Fibroblast of skin of left quadriceps (primary cell): ENCODE measurements at places on chromosomes 2 and 18.

GRCh38 chr2:9658972-9659371 is 28.2 kb upstream of the YWHAQ start:
- no peak for DNase-seq

GRCh38 chr2:85401844-85402243 is 8.3 kb downstream of the CAPG start:
- DNase-seq: no peak

GRCh38 chr2:102634831-102635241 is 15.5 kb downstream of the SLC9A2 start:
- no peak for DNase-seq

DNA sequence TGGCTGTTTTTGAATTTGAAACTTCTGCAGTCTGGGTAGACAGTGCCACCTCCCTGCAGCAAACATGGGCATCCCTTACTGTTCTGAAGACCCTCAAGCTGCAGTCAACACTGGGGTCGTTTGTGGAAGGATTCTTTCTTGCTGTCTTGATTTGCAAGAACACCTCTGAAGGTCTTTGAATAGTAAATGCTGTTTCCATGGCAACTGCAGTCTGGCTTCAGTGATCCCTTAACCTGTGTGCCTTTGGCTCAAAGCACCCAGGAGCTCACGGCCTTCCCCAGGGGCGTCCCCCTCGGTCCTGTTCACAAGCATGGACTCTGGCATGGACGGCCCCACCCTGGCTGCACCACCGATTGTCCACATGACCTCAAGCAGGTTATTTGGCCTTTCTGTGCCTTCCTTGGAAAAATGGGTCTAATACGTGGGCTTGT is 38.3 kb downstream of the LRRFIP1 start:
- no peak for DNase-seq

- no peak for DNase-seq
These were observed 17.7 kb downstream of the TUBB6 start for GRCh38 chr18:12325726-12326245.

- DNase-seq: no peak
These were observed 129.0 kb upstream of the MYCN start for GRCh38 chr2:15811367-15811766.

GRCh38 chr18:55484773-55485172 is 103.2 kb downstream of the TCF4 start:
- DNase-seq: no peak

DNA sequence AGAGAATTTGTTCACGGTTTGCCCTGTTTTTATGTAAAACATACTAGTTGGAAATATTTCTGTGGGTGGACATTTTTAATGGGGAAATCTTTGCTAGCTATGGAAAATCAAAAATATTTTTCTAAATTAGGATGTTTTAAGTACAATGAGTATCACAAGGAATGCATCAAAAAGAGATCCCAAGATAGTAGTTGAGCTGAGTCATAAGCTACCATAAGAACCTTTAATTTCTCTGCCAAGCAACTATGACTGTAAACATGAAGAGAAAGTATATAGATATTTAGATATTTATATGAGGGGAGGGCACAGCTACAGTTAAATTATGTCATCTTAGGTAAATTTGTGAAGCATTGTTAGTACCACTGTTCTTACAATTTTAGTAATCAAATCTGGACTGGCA is 646.2 kb downstream of the XIRP2 start:
- no peak for DNase-seq

GRCh38 chr2:5740053-5740452 is 47.9 kb downstream of the SOX11 start:
- DNase-seq: no peak

- no peak for DNase-seq
These were observed 81.6 kb downstream of the AOX1 start for GRCh38 chr2:200667413-200667812.

- no peak for DNase-seq
These were observed 123.3 kb downstream of the TTN start for GRCh38 chr2:178683877-178684276.

DNA sequence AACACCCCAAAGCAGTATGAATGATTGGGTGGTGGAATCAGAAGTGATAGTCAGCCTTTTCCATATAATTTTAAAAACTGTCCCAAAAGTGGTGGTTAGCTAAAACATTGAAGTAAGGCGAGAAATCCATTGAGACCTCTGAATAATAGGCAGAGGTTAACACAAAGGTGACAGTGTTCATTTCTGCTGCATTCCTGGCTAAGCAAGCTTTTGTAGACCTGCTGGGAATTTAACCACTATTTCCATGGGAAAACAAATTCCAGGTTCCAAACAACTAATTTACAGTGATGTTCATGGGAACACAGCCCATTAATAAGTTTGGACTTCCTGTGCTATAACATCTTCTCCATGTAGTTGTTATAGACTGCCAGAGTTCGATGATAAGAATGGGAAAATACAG is 6.3 kb upstream of the INO80D start:
- no peak for DNase-seq

DNA sequence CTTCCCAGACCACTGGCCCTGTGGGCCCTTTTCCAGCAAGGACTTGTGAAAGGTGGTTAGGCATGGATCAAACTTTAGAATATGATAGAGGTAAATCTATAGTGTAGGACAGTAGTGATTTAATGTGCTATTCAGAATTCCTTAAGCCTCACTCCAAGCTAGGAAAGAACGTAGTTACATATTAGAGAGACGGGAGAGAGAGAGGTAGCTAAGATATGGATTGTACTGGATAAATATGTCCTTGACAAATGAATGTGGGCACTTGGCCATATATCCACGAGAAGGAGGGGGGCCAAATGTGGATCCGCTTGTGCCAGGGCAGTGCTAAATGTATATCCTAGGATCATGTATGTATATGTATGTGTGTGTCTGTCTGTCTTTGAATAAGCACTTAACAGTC is 6.5 kb downstream of the KCNJ3 start:
- no peak for DNase-seq

DNA sequence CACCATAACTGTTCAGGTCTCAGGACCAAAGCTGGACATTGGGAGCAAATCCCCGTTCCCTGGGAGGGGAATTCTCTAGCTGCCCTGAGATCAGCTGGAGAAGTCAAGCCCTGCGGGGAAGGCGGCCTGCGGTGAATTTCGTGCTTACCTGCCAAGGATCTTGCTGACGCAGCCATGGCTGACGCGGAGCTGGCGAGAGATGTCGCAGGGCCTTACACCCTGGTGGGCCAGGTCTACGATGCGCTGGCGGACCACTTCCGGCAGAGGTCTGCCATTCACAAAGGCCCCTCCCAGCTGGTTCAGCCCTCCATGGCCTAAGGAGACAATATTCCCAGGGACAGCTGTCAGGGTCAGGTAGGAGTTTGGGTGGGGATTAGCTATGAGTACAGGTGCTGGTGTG is 32.1 kb downstream of the PAX8 start:
- no peak for DNase-seq

DNA sequence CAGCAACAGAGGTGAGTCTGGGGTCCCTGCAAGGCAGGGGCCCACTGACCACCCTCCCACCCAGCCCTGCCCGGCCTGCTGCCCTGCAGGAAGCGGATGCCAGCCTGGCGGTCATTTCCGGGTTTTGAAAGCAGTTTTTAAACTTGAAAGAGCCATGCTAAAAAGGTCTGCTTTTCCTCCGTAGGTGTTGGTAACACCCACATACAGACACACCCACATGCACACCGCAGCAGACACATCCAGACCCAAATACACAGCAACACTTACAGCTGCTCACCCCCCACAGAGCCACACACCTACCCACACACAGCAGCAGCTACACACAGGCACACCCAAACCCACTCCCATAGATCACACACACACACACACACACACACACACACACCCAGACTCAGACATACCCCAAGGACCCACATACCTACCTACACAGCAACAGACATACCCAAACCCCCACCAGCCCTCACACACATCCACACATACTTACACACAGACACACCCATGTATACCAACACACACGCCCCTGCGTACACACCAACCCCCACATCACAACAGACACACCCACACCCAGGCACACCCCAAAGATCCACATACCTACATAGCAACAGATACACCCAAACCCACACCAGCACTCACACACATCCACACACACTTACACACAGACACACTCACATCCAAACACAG is 7.6 kb downstream of the ZFP36L2 start:
- no peak for DNase-seq

DNA sequence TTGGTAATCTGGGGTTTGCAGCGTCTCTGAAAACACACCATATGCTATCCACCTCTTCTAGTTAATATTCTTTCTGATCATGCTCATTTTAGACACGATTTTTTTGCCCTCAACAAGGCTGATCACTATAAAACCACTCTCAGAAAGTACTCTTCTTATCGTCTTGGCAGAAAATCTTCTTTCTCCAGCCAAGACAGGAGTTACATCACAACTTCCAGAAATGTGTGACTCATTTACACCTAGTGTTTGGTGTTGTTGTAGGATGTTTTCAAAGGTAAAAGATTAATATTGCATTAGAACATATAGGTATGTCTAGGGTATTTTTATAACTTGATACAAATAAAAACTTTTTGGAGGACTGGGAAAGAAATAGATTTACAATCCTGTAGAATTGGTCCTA is 138.5 kb upstream of the NETO1 start:
- no peak for DNase-seq

- no peak for DNase-seq
These were observed 403 bp downstream of the PNO1 start for GRCh38 chr2:68158134-68158447.

- DNase-seq: no peak
These were observed 728 bp downstream of the FAM168B start for GRCh38 chr2:131092458-131093005.

GRCh38 chr2:25049422-25049821 is 7.5 kb downstream of the EFR3B start:
- DNase-seq: no peak

DNA sequence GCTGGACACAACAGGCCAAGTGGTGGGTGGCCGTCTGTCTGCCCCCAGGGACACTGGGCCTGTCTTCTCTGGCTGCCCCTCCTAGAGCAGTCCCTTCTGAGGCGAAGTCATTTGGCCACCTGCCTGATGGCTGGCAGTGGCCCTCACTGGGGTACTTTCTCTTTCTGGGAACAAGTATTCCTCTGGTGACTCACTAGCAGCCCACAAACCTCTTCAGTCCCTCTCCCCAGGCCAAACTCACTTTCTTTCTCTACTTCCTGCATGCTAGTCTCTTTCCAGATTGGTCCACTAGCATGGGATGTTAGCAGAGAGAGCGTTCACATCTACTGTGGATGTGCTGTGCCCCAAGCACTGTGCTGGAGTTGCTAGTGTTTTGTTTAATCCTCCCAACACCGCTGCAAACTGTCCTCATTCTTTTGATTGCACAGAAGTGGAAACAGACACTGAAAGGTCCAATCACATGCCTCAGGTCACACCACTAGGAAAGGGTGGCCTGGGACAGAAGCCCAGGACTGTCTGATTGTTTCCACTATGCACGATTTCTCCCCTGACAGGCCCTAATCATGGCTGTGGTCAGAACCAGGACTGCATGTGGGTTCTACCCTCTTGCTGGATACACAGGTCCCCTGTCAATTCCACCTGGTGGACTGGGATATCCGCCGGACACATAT is 5.2 kb downstream of the DYSF start:
- no peak for DNase-seq

DNA sequence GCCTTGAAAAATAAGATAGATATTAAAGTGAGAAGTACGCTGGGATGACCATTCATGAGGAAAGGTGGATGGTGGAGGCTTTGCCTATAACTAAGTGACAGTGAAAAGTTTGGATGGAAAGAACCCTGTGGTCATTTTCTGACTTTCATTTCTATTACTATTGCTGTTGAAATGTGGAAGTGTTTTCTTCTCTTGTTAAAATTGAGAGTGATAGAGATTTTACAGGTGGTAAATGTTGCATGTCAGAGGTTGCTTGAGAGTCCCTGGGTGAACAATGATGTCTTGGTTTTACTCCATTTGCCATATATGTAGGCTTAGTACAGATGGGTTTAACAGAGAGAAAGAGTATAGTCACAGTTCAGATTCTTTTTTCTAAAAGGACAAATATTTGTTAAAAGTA is 18.4 kb downstream of the NCOA1 start:
- no peak for DNase-seq

DNA sequence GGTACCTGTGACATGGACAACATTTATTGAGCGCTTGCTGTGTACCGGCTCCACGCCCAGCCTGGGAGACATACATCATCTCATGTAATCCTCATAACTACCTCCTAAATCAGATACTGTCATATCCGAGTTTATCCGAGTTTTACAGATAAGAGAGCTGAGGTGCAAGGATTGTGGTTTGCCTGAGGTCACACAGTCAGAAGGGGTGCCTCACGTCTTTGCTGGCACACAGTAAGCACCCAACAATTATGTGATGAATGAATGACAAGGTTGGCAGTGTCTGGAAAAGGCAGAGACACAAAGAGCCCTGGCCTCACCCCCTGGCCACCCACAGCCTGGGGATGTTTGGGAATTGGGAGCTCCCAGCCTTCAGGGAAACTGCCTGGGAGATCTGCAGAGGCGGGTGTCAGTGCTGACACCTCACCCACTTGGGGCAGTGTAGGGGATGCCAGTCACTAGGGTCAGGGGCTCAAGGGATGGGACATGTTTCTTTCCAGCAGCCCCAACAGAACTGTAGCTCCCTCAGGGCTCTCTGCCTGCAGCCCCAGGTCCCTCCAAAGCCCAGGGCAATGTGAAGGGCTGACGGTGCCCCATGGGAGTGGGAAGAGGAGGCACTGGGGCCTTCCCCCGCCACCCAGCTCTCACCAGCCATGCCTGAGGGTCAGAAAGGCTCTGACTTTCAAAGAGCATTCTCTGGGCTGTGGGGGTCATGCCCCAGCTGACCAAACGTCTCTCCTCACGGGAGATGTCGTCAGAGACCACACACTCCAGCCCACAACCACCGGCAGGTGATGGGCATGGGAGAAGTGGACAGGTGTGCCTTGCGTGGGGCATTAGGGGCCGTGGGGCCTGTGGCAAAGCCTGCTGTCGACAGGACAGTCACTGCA is 157.5 kb downstream of the ZFP36L2 start:
- DNase-seq: no peak

GRCh38 chr2:5868931-5869330 is 176.7 kb downstream of the SOX11 start:
- no peak for DNase-seq

- no peak for DNase-seq
These were observed 3.1 kb upstream of the MOB1A start for GRCh38 chr2:74181739-74182138.

DNA sequence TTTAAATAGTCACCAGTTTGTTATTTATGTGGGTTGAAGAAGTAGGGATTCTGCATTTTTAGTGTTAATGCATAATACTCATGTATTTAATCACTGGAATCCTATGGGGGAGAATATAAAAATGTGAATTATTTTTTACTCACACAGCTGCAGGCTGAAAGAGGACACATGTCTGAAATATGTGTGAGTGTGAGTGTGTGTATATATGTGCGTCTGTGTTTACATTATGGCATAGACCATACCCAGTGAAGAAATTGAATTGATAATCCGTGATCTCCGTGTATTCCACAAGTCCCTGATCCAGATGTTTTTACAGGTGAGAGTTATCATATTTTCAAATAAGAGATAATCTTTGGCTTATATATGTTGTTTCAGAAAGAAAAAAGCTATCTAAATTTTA is 225.3 kb downstream of the ICOS start:
- DNase-seq: no peak
